ENCODE measurements at places on chromosomes 11 and 22.

- DNase-seq: no peak
These were observed 31.5 kb downstream of the NRXN2 start for GRCh38 chr11:64691543-64691942.

- DNase-seq: peak; percentile 39
These were observed 11.5 kb downstream of the PARVG start for GRCh38 chr22:44192098-44192815.

DNA sequence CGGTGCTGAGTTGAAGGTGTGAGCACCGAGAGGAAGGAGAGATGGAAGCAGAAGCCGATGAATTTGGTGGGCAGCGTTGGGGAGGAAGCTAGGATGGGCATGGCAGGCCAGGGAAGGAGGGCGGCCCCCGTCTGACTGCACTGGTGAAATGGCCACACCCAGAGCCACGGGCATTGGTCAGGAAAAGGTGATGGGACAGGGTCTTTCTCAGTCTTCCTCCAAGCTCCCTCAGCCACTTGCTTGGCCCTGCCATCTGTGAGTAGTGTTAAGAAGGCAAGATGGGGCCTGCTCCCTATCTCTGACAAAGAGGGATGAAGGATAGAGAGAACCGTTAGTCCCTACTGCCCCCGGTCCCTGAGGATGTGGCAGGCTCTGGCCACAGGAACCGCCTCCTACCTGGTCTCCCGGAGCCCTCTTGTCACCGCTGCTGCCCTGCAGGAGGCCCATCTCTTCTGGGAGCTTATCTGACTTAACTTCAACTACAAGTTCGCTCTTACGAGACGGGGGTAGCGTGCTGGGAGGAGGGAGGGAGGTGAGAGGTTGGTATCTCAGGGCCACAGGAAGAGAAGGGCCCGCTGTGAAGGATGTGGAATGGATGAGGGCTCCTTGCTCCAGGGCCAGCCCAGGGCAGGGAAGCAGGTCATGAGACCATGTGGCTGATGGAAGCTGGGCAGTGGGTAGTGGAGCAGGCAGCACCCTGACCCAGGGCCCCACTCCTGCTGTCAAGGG lies 6.8 kb downstream of the MCAM start:
- DNase-seq: no peak

DNA sequence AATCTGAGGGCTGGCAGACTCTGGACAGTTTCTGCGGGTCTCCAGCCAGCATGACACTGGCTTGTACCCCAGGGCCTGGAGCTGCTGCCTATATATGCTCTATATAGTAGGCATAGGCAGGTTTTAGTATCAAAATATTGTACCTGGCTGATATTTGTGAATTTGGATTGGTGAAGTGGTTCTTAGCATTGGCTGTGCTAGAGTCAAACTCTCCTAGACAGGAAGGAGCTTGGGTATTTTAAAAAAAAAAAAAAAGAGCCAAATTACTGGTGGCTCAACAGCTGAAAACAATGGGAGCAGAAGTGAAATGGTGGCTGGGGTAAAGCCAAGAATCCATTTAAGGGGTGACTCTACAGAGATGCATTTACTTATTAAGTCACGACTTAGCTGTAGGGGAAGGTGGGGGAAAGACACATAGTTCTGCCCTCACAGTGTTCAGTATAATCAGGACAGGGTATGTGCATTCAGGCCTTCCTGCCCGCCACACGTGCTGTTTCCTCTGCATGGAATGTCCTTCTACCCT lies 11.0 kb upstream of the MTFP1 start:
- no peak for DNase-seq

DNA sequence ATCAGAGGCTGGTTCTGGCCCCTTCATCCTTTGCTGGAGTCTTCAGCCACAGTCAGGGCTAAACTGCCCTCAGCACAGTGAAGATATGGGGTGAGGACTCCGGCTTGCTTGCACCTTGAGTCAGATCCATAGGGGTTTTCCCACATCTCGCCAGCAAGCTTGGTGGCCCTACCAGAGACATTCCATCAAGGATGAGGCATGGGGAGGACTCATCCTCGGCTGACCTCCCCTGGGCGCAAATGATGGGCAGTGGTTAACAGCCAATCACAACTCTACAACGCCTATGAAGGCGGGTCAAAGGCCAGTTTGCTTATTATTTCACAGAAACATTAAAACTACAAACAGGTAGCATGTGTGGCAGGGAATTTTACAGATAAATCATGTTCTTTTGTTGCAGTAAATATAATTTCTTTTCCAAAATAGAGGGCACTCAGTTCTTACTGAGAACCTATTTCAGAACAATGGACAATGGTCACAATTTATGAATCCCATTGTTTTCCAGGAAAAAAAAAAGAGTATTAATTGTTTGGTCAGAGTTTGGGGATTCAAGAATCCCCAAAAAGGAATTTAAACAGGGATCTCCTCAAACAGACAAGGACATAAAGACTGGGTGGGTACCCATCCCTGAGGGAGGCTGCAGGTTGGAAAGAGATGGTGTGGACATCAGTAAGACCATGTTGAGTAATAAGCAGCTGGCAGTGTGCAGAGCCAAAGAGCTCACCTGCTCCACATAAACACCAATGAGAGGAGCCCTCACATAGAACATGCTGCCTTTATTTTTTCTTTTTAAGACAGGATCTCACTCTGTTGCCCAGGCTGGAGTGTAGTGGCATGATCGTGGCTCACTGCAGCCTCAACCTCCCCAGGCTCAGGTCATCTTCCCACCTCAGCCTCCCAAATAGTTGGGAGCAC lies 14.8 kb downstream of the PLAAT3 start:
- DNase-seq: peak; percentile 98

- no peak for DNase-seq
These were observed 79.2 kb downstream of the STIM1 start for GRCh38 chr11:3934658-3935057.

DNA sequence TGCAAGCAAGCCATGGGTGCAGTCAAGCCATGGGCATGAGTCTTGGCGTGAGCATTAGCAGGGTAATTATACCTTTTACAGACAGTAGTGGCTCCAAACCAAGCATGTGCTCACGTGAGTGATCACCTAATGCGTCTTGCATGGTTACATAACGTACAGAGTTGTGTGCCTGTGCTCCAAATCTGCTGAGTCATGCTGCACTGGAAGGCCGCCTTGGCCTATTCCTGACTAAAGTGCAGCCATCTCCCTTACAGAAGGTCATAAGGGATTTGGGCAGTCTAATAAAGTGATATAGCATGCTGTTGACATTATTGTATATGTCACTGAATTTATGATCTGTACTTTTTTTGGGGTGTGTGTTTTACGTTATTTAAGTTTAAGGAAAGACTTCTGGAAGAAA lies 102.4 kb downstream of the ARHGAP42 start:
- no peak for DNase-seq

- DNase-seq: no peak
These were observed 1134.1 kb upstream of the CCDC90B start for GRCh38 chr11:84420271-84420670.

GRCh38 chr22:36884349-36885158 lies 23.7 kb downstream of the NCF4 start:
- DNase-seq: peak; percentile 35

- no peak for DNase-seq
These were observed 49.1 kb downstream of the ARRB1 start for GRCh38 chr11:75302371-75302770.

DNA sequence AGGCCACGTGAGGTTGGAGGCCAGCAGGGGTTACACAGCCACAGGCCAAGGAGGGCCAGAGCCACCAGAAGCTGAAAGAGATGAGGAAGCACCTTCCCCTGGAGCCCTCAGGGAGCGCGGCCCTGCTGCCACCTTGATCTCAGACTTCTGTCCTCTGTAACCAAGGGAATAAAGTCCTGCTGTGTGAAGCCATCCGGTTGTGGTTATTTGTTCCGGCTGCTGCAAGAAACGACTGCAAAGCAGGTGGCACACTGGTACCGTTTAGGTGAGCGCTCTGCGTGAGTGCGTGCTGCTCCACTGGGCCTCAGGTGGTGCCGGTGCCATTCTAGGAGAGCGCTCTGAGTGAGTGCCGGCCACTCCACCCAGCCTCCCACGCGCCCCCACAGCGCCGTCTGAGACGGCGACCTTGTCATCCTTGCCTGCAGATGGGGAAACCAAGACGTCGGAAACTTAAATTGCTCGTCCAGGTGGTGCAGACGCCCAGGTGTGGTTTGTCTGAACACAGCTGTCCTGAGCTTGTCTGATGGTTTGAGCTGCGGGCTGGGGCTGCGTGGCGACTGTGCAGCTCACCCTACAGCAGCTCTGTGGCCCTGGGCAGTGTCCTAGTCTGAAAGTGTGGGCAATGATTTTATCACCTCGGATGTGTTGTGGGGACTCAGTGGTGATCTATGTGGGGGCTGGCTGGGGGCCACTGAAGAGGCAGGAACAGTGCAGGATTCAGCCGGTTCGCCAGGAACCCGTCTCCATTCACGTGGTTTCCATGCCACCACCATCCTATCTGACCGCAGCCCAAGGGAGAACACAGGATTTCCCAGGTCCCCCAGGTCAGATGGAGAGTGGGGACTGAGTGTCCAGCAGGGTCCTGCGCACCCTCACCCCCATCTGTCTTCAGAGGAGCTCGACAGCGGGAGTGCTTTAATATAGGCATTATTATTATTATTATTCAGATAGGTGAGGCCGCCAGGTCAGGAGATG lies 4.6 kb upstream of the MRGPRG start:
- no peak for DNase-seq

DNA sequence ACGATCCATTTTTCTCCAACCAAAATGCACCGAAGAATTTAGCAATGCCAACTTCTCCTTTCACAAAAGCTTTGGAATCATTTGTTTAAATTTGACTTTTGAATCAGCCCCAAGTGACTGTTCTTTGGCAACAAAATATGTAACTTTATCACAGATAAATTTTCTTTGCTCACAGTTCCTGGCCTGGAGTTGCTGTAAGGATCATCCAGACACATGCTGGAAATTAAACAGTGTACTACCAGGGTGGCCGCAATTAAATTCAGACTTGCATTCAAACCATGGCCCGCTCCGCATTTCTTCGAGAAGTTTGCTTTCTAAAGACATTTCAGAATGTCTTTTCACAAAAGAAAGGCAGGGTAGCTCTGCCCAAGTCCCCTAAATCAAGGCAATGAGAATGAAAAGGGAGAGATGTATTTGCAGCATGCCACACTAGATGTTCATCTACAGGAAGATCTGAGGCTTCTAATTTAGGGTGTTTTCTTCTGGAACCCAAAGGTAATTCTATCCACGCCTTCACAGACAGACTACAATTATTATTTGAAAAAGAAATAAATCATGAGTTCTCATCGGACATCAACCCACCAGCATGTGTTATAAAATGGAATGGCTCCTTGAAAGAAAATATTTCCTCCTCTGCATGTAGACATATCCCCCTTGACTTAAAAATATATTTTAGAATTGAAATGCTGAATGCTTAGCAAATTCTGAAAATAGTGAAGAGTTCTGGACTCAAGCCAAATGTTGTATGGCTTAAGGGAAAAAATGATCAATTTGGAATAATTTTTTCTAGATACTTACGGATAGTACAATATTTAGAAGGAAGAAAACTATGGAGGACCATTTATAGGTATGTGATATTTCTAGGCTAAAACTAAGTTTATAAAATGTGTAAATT lies 189.7 kb upstream of the BLID start:
- no peak for DNase-seq

DNA sequence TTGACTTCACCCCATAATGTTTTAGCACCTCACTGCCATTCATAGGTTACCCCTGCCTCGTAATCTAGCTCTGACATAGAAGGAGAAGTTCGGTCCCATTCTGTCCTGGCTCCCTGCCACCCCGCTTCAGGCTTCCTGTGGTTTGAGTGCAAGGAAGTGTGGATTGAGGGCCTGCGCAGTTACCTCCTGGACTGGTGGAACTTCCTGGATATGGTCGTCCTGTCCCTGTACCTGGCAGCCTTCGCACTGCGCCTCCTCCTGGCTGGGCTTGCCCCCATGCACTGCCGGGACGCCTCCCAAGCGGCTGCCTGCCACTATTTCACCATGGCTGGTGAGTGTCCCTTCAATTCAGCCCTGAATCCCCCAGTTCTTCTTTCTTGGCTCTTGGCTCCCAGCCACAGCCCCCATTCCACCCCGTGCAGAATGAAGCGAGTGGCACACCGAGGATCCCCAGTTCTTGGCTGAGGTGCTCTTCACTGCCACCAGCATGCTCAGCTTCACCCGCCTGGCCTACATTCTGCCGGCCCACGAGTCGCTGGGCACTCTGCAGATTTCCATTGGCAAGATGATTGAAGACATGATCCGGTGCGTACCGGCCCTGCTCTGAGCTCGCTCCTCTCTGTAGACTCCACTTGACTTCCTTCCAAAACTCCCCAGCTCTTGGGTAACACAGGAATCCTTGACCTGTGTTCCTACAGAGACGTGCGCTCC lies 15.4 kb downstream of the ART5 start:
- no peak for DNase-seq

- DNase-seq: no peak
These were observed 162.1 kb upstream of the RASSF10 start for GRCh38 chr11:12846786-12847615.

DNA sequence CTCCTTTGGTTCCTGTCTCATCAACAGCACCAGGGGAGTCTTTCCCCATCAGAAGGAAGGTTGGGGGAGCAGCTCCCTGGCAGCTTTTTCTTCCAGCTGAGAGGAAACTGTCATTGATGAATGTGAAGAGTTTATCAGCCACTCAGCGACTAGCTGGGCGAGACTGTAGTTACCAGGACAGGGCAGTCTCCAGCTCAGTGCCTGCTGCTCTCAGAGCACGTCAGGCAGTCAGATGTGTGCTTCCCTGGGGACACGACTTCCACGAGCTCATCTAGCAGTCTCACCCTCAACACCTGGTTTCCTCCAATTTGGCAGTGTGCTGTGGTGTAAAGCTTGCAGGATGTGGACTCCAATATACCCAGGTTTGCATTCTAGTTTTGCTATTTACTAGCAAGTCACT lies 12.5 kb upstream of the C1QTNF4 start:
- no peak for DNase-seq

DNA sequence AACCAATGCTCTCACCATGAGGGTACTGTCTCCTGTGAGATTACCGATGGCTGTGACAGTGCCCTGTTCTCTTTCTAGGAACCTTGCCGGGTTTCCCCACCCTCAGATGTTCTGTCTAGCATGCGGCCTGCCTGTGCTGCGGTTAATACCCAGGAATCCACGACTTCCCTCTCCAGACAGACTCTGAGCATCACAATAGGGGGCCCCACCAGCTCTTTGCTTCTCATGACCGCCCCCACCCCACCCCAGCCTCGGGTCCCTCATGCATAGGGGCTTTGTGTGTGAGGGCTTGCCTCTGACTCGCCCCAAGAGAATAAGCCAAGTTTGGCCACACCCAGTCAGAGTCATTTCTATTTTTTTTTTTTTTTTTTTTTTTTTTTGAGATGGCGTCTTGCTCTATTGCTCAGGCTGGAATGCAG lies 10.3 kb downstream of the PARVG start:
- DNase-seq: peak; percentile 16

Measured in ELR (cell line).